Daoy (cell line): ENCODE measurements at places on chromosomes 16 and 17. TPM values are rescaled to one million over a fixed set of nuclear protein-coding genes. Genes with fewer than 3 reads are reported as not detected.

GRCh38 chr17:10177131-10177912, 21.1 kb downstream of the GAS7 start:
- DNase-seq, result no peak

SOX9 gene
- 7.4 and 8.4 TPM in 2 replicates for total RNA-seq

GRCh38 chr17:49708515-49709183, 885 bp upstream of the SLC35B1 start:
- no peak for DNase-seq

KLHL10 gene
- total RNA-seq, result 0.74 TPM in 1 of 2 replicates, not detected in the other

ZSCAN10 gene
- total RNA-seq, result not detected in 2 replicates

DNA sequence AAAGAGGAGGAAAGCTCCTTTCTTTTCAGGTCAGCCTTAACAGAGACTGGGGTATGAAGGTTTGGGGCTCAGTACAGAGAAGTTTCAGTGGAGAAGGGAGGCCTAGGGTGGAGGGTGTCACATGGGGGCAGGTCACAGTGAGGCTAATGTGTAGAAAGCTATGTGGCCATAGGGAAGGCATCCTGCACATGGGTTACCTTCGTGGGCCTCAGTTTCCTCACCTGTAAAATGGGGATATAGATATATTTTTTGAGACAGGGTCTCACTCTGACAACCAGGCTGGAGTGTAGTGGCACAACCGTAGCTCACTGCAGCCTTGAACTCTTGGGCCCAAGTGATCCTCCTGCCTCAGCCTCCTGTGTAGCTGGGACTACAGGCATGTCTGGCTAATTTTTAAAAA, 41.8 kb downstream of the EMP2 start:
- DNase-seq, result no peak

KIF19 gene
- 0.12 TPM in 1 of 2 replicates, not detected in the other for total RNA-seq

GRCh38 chr16:11006656-11007055, 62.3 kb downstream of the CLEC16A start:
- DNase-seq, result no peak

MED31 gene
- 32.0 and 36.5 TPM in 2 replicates for total RNA-seq

TNS4 gene
- 0.24 and 0.40 TPM in 2 replicates for total RNA-seq

CRHR1 gene
- 0.63 TPM in 1 of 2 replicates, not detected in the other for total RNA-seq

GRCh38 chr17:30454635-30455034, 22.6 kb upstream of the GOSR1 start:
- no peak for DNase-seq

DNA sequence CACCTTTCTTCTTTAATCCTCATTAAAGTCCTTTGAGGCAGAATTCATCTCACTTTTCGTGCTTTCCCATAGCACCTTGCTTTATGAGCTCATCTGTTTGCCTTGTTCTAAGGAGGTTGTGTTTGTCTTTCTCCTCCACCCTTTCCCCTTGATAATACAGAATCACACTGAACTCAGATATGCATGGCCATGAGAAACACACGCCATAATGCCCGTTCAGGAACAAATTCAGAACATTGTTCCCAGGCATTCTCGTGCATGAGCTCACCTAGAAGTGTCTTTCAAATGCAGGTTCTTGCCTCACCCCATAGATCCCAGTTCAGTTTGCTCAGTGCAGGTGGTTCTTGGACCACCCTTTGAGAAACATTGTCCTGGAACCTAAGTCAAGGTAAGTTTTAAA, 71.1 kb downstream of the TMEM114 start:
- no peak for DNase-seq

ANKFY1 gene
- total RNA-seq, result 27.1 and 30.7 TPM in 2 replicates

GRCh38 chr17:55163408-55163807, 101.4 kb upstream of the HLF start:
- no peak for DNase-seq

- DNase-seq, result no peak
Observed at GRCh38 chr17:82705756-82706155, 7.3 kb upstream of the RAB40B start.

DNA sequence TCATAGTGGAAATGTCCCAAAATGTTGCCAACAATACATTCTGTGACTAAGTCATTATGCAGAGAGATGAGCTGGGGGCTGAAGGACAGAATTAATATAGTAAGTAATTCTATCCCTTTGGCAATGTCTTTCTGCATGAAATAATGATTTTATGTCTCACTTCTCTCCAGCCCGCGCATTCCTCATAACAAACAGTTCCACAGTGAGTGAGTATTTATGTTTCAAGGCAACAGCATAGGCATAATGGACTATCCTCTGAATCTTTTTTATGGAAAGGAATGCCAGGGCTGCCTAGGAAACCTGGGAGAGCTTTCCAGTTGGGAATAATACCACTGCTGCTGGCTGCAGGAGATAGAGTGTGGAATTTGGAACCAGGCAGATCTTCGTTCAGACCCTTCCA, 477.7 kb downstream of the HS3ST4 start:
- DNase-seq, result no peak
